ENCODE measurements at places on chromosomes 7 and 10. TPM values are rescaled to one million over a fixed set of nuclear protein-coding genes. Genes with fewer than 3 reads are reported as not detected.

Gene TUBAL3
- not detected for total RNA-seq

Gene CYP3A4
- total RNA-seq = not detected

Gene LRRD1
- 0.30 TPM for total RNA-seq

Gene ATOH7
- total RNA-seq = not detected

Gene CPED1
- 12.8 TPM for total RNA-seq

Gene ICA1
- 1.2 TPM for total RNA-seq

Gene GPR15LG
- not detected for total RNA-seq

Gene OPN1SW
- not detected for total RNA-seq

Measured in smooth muscle cell of the umbilical artery (primary cell).